ENCODE measurements at places on chromosomes 5 and 9. TPM values are rescaled to one million over a fixed set of nuclear protein-coding genes. Genes with fewer than 3 reads are reported as not detected.

DNA sequence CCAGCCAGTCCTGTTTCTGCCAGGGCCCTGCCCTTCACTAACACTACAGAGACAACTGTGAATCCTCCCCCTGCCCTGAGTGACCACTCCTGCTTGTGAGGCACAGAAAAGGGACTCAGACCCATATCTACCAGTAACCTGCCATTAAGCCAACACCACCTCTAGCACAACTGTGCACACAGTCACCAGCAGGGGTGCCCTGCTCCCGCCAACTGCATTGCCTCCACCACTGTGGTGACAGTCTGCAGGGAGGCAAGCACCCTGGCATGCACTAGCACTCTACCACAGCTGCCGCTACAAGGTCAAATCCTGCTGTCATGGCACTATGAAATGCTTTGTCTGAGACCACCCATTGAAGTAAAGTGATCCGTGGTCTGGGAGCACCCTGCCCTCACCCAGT lies 1028.5 kb upstream of the CDH9 start:
- H3K4me3 ChIP-seq = no peak overlapping the region
- H3K27me3 ChIP-seq = no peaks in the 10 kb centered on the region
- H3K4me1 ChIP-seq = peaks cover 4% of the 10 kb centered on the region
- H3K27ac ChIP-seq = no peak overlapping the region

Gene SUSD3
- total RNA-seq = 3.1 TPM

GRCh38 chr5:163385271-163385670 lies 52.1 kb upstream of the CCNG1 start:
- no peak overlapping the region for H3K4me3 ChIP-seq
- no peak for DNase-seq
- H3K4me1 ChIP-seq = peaks cover 8% of the 10 kb centered on the region
- peak overlapping the region; percentile 13 for H3K27ac ChIP-seq
- no peaks in the 10 kb centered on the region for H3K27me3 ChIP-seq

Gene IL13
- 0.50 TPM for total RNA-seq

- H3K36me3 ChIP-seq = peaks cover 12% of the 10 kb centered on the region
- H3K4me1 ChIP-seq = peaks cover 20% of the 10 kb centered on the region
- H3K27me3 ChIP-seq = no peaks in the 10 kb centered on the region
- H3K4me3 ChIP-seq = peak overlapping the region; percentile 6
- H3K27ac ChIP-seq = no peak overlapping the region
Observed at GRCh38 chr9:137243626-137244485, 2.8 kb downstream of the TUBB4B start.

DNA sequence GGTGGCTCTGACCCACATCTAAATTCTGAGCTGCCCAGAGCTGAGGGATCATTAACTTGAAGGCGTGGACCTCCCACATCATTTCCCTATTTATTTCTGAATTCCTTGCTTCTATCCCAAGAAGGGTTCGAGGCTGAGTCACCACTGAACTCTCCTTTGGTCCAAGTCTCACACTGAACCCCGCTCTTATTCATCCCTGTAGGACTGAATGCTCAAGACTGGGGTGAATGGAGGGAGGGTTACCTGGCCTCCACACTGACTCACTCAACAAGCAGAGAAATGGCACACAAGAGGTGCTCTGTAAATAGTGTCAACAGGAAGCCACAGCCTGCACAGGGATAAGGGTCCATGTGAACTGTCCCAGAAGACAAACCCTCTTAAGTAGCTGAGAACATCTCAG lies 79.1 kb upstream of the FSTL4 start:
- H3K36me3 ChIP-seq = no peaks in the 10 kb centered on the region
- no peak for DNase-seq
- H3K27ac ChIP-seq = no peak overlapping the region
- H3K4me3 ChIP-seq = no peak overlapping the region
- peaks cover 81% of the 10 kb centered on the region for H3K27me3 ChIP-seq

DNA sequence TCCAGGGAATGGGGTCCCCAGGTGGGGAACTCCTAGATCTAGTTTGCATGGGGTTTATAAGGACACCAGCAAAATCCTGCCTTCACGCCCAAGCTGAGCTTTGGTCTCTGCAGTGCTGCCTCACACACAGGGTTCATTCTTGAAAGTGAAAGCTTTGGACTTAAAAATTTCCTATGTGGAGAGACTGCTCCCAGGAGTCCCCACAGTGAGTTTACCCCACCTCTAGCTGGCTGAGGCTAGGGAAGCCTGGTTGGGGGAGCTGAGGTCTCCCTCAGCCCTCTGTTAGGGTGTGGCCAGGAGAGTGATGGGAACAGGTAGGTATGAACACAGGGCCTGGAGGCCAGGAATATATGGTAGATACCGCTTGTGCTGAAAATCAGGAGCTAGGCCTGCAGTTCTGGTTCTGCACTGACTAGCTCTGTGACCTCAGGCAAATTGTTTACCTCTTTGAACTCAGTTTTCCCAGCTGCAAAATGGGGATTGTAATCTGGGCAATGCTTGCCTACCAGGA lies 41.5 kb upstream of the LARP1 start:
- peak overlapping the region; percentile 31 for H3K27ac ChIP-seq
- no peaks in the 10 kb centered on the region for H3K27me3 ChIP-seq
- DNase-seq = no peak
- H3K4me1 ChIP-seq = peaks cover 22% of the 10 kb centered on the region
- no peaks in the 10 kb centered on the region for H3K36me3 ChIP-seq

Gene ENHO
- 1.0 TPM for total RNA-seq

GRCh38 chr5:139382807-139383206 lies 290 bp downstream of the SLC23A1 start:
- peaks cover 21% of the 10 kb centered on the region for H3K4me1 ChIP-seq
- H3K4me3 ChIP-seq = no peak overlapping the region
- DNase-seq = no peak
- peaks cover 1% of the 10 kb centered on the region for H3K27me3 ChIP-seq
- no peak overlapping the region for H3K27ac ChIP-seq

GRCh38 chr5:159441441-159441840 lies 111.2 kb upstream of the IL12B start:
- no peak overlapping the region for H3K4me3 ChIP-seq
- H3K27me3 ChIP-seq = peaks cover 15% of the 10 kb centered on the region
- H3K27ac ChIP-seq = no peak overlapping the region

GRCh38 chr9:95023217-95024003 lies 294.1 kb downstream of the FANCC start:
- no peak for DNase-seq
- peaks cover 21% of the 10 kb centered on the region for H3K36me3 ChIP-seq
- H3K27ac ChIP-seq = peak overlapping the region; percentile 92
- no peaks in the 10 kb centered on the region for H3K27me3 ChIP-seq
- no peak overlapping the region for H3K4me3 ChIP-seq

Gene NAIP
- 26.6 TPM for total RNA-seq

GRCh38 chr5:171263181-171263580 lies 45.9 kb upstream of the TLX3 start:
- H3K4me1 ChIP-seq = peaks cover 2% of the 10 kb centered on the region
- no peak overlapping the region for H3K4me3 ChIP-seq
- no peak for DNase-seq
- H3K27me3 ChIP-seq = no peaks in the 10 kb centered on the region
- no peak overlapping the region for H3K27ac ChIP-seq

DNA sequence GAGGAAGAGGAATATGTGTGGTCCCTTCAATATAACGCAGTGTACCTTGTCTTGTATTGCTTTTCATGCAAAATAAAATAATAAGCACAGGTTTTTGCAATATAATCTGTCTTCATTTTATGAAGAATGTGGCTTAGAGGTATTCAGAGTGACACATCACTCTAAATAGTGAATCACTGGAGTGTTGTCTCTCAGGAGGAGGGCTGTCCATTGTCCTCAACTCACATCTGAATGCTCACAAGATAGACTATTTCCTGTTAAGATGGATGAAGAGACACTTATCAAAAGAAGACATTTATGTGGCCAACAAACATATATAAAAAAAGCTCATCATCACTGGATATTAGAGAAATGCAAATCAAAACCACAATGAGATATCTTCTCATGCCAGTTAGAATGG lies 1147.5 kb upstream of the C9orf72 start:
- peaks cover 6% of the 10 kb centered on the region for H3K4me1 ChIP-seq
- no peak for DNase-seq
- H3K36me3 ChIP-seq = no peaks in the 10 kb centered on the region
- H3K27me3 ChIP-seq = no peaks in the 10 kb centered on the region
- no peak overlapping the region for H3K27ac ChIP-seq

GRCh38 chr9:112912636-112913035 lies 22.0 kb upstream of the SLC46A2 start:
- peaks cover 31% of the 10 kb centered on the region for H3K27me3 ChIP-seq
- no peak for DNase-seq
- H3K36me3 ChIP-seq = no peaks in the 10 kb centered on the region
- H3K27ac ChIP-seq = no peak overlapping the region
- H3K4me3 ChIP-seq = no peak overlapping the region

DNA sequence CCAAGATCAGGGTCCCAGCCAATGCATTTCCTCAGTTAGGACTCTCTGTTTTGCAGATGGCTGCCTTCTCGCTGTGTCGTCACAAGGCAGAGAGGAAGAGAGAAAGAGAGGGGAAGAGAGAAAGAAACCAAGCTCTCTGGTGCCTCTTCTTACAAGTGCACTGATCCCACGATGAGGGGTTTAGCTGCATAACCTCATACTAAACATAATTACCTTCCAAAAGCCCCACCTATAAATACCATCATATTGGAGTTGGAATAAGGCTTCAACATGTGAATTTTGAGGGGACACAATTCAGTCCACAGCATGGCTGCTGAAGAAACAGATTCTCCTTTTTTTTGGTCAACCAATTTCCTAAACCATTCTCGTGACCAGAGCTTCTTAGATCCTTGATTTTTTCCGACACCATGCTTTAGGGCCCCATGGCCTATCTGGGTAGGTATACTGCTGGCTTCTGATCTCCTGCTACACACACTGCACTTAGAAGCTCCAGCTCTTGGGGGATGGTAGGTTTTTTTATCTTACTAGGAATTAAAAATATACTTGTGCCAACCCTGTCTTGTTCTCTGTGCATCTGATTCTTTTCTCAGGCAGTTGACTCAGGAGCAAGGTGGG lies 5.1 kb downstream of the CAMK4 start:
- no peak overlapping the region for H3K4me3 ChIP-seq
- no peak for DNase-seq
- peaks cover 1% of the 10 kb centered on the region for H3K36me3 ChIP-seq
- H3K27me3 ChIP-seq = peaks cover 44% of the 10 kb centered on the region

Gene ENTREP1
- total RNA-seq = 2.3 TPM

- no peak overlapping the region for H3K4me3 ChIP-seq
- H3K27me3 ChIP-seq = peaks cover 4% of the 10 kb centered on the region
- DNase-seq = no peak
- peaks cover 6% of the 10 kb centered on the region for H3K4me1 ChIP-seq
- no peaks in the 10 kb centered on the region for H3K36me3 ChIP-seq
Observed at GRCh38 chr5:58622936-58623871, 40.3 kb downstream of the RAB3C start.

Gene SLC26A2
- 15.4 TPM for total RNA-seq

- H3K27ac ChIP-seq = peak within 1 kb of the TSS; percentile 66
- H3K4me3 ChIP-seq = peak within 1 kb of the TSS; percentile 85
- H3K36me3 ChIP-seq = no peaks in the 10 kb centered on the region
Observed at GRCh38 chr9:88991066-88992034, at the start of gene S1PR3. Gene S1PR3 (plus strand): TSS chr9:88991468. CDS start chr9:89001201, 9,733 bp downstream.

- H3K27ac ChIP-seq = no peak overlapping the region
- no peak for DNase-seq
- no peaks in the 10 kb centered on the region for H3K27me3 ChIP-seq
- H3K4me3 ChIP-seq = no peak overlapping the region
Observed at GRCh38 chr5:133322743-133323142, 270.9 kb downstream of the HSPA4 start.

Gene PCDHA1
- not detected for total RNA-seq

- H3K36me3 ChIP-seq = no peaks in the 10 kb centered on the region
- H3K27me3 ChIP-seq = peaks cover 54% of the 10 kb centered on the region
- H3K27ac ChIP-seq = no peak overlapping the region
- H3K4me1 ChIP-seq = peaks cover 37% of the 10 kb centered on the region
- no peak overlapping the region for H3K4me3 ChIP-seq
Observed at GRCh38 chr5:43045236-43045635, 5.1 kb upstream of the ANXA2R start.

DNA sequence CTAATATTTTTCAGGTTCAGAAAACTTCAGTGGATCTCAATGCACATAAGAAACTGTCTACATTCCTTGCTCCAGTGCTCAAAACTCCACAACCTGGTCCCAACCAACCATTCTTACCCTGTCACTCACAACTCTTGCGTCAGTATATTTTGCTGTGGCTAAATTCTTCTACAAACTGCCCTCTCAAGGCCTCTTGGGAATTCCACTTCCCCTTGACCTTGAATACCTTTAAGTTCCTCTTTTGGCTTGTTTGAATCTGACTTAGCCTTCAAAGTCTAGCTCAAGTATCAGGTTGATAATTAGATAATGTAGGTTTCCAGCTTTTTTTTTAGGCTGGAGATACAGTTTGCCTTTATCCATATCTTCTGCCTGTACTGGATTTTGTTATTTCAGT lies 128.3 kb downstream of the SLF1 start:
- no peak overlapping the region for H3K4me3 ChIP-seq
- DNase-seq = no peak
- no peaks in the 10 kb centered on the region for H3K27me3 ChIP-seq
- H3K4me1 ChIP-seq = no peaks in the 10 kb centered on the region
- no peak overlapping the region for H3K27ac ChIP-seq
- no peaks in the 10 kb centered on the region for H3K36me3 ChIP-seq

Gene PTGES
- total RNA-seq = 29.6 TPM

- peak overlapping the region; percentile 87 for H3K27ac ChIP-seq
- H3K27me3 ChIP-seq = no peaks in the 10 kb centered on the region
- no peak for DNase-seq
- H3K36me3 ChIP-seq = peaks cover 17% of the 10 kb centered on the region
- peak overlapping the region; percentile 90 for H3K4me3 ChIP-seq
Observed at GRCh38 chr5:55989860-55990259, 4.9 kb downstream of the IL6ST start.

Gene SPATA31A7
- total RNA-seq = not detected

DNA sequence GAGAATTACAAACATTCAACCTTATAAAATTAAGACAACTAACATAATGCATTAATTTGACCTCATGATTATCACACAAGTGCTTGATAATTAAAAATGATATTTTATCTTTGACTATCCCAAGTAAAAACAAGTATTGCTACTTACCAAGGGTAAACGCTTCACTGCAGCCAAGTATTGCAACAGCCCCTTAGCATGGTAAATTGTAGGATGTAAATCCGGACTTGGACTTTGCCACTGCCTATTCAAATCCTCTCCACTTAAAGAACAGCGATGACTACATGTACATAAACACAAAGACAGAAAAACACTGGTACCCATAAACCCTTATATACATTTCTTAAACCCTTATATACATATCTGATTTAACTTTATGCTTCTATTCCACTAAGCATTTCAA lies 155.1 kb downstream of the AGTPBP1 start:
- DNase-seq = no peak
- peaks cover 8% of the 10 kb centered on the region for H3K4me1 ChIP-seq
- H3K4me3 ChIP-seq = no peak overlapping the region
- H3K27me3 ChIP-seq = no peaks in the 10 kb centered on the region
- no peak overlapping the region for H3K27ac ChIP-seq
- H3K36me3 ChIP-seq = peaks cover 5% of the 10 kb centered on the region

GRCh38 chr5:138905541-138905940 lies 30.4 kb upstream of the LRRTM2 start:
- H3K4me3 ChIP-seq = no peak overlapping the region
- H3K36me3 ChIP-seq = peaks cover 55% of the 10 kb centered on the region
- no peak overlapping the region for H3K27ac ChIP-seq
- no peak for DNase-seq
- H3K27me3 ChIP-seq = no peaks in the 10 kb centered on the region

- H3K4me1 ChIP-seq = peaks cover 17% of the 10 kb centered on the region
- no peak overlapping the region for H3K4me3 ChIP-seq
- no peaks in the 10 kb centered on the region for H3K27me3 ChIP-seq
- DNase-seq = no peak
Observed at GRCh38 chr5:74943905-74944304, 77.7 kb upstream of the FAM169A start.

GRCh38 chr9:32584784-32585183 lies 11.8 kb upstream of the NDUFB6 start:
- peaks cover 35% of the 10 kb centered on the region for H3K27me3 ChIP-seq
- H3K4me1 ChIP-seq = peaks cover 7% of the 10 kb centered on the region
- no peak overlapping the region for H3K27ac ChIP-seq
- no peak overlapping the region for H3K4me3 ChIP-seq
- H3K36me3 ChIP-seq = no peaks in the 10 kb centered on the region

Data from mesothelial cell of epicardium (in vitro differentiated cells).